Left ventricle myocardium superior (tissue), 1 donor: ENCODE measurements at places on chromosomes 7 and 10. TPM values are rescaled to one million over a fixed set of nuclear protein-coding genes. Genes with fewer than 3 reads are reported as not detected.
A peak's percentile ranks its signal among the peaks of the same experiment; 100 is the strongest.

DNA sequence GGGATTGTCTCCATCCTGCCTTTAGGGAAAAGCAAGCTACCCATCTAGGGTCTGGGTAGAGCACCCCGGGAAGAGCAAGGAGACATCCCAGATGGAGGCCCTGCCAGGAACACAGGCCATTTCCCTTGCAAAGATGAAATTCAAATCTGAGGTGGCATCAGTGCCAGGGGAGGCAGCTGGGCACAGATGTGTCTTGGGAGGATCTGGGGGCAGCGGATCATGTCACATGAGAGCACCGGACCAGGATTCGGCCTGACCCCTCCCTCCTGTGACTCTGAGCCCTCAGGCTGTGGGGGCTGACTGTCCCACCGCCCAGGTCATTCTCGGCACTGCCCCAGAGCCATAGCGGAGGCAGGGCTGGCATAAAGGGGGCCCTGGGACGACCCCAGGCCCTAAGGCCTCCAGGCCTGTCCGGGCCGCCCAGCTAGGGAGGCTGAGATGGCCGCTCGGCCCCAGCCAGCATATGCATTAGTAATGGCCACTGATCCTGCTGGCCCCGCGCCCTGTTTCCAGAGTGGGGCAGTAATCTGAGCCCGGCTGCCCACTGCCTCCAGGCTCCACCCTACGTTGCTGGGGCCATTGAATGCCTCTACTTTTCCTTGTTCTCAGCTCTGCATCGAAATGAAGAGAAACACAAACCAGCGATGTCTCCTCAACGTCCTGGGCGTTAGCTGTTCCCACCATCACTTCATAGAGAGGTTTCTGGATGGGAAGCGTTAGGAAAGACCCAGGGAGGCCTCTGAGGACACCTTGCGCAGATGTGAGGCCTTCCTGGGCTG lies 148.5 kb downstream of the UBE2H start:
- DNase-seq, result no peak

DNA sequence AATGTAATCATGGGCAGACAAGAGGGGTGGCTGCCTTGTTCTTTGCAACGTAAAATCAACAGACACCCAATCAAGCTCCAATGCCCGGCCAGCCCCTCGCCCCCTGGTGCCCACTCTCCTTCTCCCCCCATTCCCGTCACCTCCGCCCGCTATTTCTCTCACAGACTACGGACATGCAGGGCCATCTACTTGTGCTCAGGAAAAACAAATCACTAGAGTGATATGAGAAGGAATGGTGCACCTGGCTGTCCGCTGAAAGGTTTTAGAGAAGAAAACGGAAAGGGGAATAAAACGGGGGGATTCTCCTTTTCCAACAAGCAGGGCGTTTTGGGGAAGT lies 396 bp downstream of the GRM8 start:
- DNase-seq, result no peak

GRCh38 chr10:104034401-104035193 lies 51.1 kb downstream of the COL17A1 start:
- DNase-seq, result no peak

DNA sequence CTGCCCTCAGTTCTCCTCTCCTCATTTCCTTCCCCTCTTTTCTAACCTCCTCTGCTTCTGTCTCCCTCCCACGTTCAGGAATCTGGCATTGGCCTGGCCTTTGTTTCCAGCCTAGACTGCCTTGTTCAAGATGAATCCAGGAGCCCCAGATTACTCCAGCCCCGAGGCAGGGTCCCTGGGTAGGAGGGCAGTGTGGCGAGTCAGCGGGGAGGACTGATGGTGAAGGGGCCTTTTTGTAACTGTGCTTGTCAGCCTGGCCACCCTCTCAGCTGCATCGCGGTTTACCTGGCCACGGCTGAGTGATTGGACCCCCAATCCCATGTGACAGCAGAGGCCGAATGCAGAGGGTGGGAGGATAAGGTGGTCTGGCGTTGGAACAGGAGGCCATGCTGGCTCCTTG lies 96.1 kb upstream of the SHH start:
- no peak for DNase-seq

DNA sequence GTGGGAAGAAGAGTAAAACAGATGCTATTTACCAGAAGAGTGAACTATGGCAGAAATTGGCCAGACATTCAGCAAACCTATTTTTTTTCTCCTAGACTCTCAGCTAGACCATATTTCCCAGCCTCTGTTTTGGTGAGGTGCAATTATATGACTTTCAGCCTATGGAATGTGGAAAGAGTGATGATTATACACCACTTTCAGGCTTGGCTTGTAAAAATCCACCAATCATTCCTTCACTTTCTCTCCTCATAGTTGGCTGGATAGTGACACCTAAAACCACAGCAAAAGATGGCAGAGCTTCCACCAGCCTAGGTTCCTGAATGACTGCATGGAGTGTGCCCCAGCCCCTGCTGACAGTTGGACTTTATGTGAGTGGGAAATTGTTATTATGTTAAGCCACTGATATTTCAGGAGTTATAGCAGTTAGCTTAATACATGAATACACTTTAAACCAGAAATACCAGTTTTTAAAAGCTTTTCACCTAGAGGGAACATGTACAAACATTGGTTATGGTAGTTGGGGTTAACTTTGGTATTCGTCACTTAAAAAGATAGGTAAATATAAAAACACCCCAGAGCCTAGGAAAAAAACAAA lies 19.1 kb upstream of the TNKS2 start:
- DNase-seq, result no peak

GRCh38 chr10:70890917-70891431 lies 2.6 kb upstream of the PCBD1 start:
- peak; percentile 86 for DNase-seq

DNA sequence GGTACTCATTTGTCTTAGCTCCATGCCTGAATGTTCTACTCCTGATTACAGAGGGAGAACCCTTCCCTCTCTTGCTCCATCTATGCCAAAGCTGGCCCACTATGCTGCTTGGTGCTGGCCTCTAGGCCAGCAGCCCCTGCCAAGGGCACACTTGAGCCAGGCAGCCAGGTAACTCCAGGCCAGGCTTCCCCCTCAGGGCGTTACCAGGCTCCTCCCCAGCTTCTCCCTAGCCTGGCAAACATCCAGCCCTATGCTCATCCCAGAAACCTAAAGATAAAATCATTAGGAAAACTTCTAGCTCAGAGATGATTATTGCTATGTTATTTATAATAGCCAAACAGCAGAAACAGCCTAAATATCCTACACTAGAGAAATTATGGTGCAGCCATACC lies 103.7 kb downstream of the KCNMA1 start:
- DNase-seq, result no peak

GRCh38 chr7:142611566-142612236 lies 137.6 kb upstream of the PRSS1 start:
- DNase-seq, result no peak

DNA sequence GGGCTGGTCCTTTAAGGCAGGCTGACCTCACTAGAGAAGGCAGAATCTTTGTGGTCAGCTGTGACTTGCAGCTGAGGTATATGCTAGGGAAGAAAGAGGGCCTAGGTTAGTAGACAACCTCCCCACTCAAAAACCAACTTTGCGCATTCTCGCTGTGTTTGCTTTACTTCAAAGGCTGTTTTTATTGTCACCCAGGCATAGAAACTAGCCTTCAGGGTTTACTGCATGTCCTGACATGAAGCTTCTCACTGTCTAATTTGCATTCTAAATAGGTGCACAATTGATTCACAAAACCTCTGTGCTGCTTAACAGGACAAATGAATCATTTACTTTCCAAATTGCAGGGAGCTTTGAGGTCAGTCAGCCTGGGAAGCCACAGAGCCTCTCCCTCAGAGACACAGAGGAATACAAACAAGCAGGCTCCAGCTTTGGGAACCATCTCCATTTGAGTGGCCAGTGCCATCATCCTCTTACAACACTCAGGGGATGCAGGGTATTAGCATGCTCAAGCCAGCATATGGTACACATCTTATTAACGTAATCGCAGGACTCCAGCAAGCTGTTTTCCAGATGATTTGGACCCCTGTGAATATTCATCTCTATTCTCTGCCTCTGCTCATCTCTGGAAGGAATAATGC lies 596.4 kb upstream of the GHITM start:
- no peak for DNase-seq

GRCh38 chr7:44531421-44532380 lies 9.4 kb downstream of the NPC1L1 start:
- no peak for DNase-seq

- no peak for DNase-seq
Measured at GRCh38 chr7:156609010-156609877, 31.3 kb upstream of the RNF32 start.

DNA sequence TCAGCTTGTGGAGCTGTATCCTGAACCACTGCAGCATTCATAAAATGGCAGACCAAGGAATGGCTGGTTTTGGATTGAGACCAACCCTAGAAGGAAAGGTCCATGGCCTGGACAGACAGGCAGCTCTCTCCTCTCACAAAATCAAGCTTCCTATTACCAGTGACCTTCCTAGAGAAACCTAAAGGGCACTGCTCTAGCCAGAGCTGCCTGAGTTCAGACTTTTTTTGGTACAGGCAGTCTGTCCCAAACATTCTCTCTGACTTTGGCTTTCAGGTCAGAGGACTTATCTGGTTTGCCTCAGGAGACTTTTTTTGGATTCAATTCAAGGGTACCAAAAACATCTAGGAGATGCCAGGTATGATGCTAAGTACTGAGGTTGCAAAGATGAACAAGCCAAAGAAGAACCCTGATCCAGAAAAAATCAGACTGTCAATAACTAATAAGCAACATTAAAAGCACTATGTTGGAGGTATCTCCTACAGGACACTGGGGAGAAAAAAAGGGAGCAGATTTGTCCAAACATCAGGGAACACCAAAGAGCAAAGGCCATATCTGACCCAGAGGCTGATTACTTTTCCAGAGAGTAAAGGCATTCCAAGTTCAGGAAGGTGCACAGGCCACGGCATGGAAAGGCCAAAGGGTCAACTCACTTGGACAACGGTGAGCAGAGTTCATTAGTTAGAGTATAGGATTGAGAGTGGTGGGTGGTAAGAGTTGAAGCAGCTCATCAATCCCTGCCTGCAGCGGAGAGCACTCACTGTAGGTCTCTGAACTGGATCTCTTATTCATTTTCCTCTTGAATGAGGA lies 169.0 kb downstream of the CPEB3 start:
- no peak for DNase-seq

GRCh38 chr10:91907033-91907594 lies 2.2 kb downstream of the FGFBP3 start:
- no peak for DNase-seq

- no peak for DNase-seq
Measured at GRCh38 chr7:158343526-158343925, 244.1 kb downstream of the PTPRN2 start.

DNA sequence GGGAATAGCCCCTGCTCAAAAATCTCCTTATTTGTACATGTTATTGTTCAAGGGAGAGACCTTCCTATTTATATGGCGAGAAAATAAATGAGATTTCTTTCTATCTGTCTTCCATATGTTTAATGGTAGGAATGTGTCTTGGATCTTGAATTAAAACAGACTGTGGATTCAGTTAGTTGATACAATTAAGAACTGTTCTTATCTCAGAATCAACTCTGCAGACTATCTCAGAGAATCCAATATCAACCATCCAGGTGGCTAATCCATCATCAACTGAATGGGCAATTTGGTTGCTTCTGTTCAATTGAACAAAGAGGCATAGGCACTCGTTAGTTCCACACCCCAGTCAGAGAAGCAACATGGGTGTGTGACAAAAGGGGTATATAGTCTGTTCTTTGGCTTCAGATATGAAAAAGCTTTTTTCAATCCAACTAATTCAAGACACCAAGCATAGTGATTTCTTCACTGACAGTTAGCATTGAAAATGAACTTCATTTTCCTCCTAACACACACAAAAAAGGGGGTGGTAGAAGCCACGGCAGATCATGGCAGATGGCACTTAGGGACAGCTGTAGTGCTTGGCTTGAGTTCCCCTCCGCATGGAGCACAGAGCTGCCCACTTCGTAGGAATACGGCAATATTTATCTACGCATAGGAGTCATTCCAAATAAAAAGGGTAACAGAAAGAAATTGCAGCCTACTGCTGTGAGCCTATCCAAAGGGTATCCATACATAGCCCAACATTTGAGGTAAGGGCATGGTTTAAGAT lies 135.9 kb downstream of the KIAA1217 start:
- no peak for DNase-seq

DNA sequence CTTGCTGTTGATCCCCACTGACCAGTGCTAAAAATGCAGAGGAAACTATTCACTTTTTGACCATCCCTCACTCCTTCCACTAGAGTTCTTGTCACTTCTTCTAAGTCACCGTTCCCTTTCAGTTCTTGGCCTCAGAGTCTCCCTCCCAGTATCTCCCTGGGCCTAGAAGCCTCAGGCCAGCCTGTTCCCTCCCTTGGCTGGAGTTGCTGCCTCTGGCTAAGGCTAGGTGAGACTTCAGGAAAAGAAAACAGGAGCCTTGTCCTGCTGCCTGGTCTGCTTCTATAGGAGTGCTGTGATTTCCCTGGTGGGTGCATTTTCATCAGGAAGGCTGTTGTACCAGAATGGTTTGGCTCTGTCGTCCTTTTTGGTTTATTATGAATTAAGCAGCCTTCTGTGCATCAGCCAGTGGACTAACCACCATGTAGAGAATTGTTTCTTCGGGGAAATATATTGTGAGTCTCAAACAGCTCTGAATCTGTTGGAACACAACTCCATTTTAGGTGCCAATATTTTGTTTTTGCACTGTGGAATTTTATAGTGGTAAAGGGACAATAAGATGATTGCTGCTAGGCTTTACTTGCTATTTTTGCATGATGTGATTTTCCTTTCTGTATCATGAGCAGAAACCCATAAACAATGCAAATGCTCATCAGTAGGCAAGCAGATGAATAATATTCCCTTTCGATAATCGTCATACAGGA lies 233.4 kb upstream of the FZD1 start:
- no peak for DNase-seq

- DNase-seq, result no peak
Measured at GRCh38 chr7:96495751-96496216, 173.9 kb upstream of the SLC25A13 start.

Gene NPC1L1
- not detected for total RNA-seq

Gene SLC25A40
- 32.1 TPM for total RNA-seq

Gene SEMA3D
- total RNA-seq, result 0.94 TPM

Gene AZGP1
- total RNA-seq, result 70.9 TPM

Gene ADAM12
- 0.35 TPM for total RNA-seq

Gene MINDY3
- total RNA-seq, result 18.5 TPM

Gene PSD
- total RNA-seq, result 0.50 TPM

Gene DRGX
- total RNA-seq, result not detected

Gene PTPRE
- 15.1 TPM for total RNA-seq

Gene ZNRF2
- total RNA-seq, result 8.6 TPM

Gene COMTD1
- total RNA-seq, result 30.8 TPM

Gene TACC2
- 377 TPM for total RNA-seq

Gene PTPN20
- 15.7 TPM for total RNA-seq

Gene DKK1
- total RNA-seq, result not detected

Gene HIPK2
- 103 TPM for total RNA-seq
